ENCODE measurements at places on chromosomes 3 and 15. TPM values are rescaled to one million over a fixed set of nuclear protein-coding genes. Genes with fewer than 3 reads are reported as not detected.

SLC24A5 gene
- not detected for total RNA-seq

SKOR1 gene
- 0.76 TPM for total RNA-seq

CPLX3 gene
- not detected for total RNA-seq

FOXL2NB gene
- not detected for total RNA-seq

KIF15 gene
- 0.65 TPM for total RNA-seq

GYG1 gene
- total RNA-seq = 106 TPM

CP gene
- 13.7 TPM for total RNA-seq

ZNF80 gene
- total RNA-seq = not detected

LMLN gene
- total RNA-seq = 7.3 TPM

ZNF774 gene
- 4.0 TPM for total RNA-seq

ROPN1B gene
- total RNA-seq = not detected

CLEC3B gene
- 136 TPM for total RNA-seq

ULK4 gene
- 7.8 TPM for total RNA-seq

CFAP91 gene
- 6.2 TPM for total RNA-seq

TMCO5A gene
- not detected for total RNA-seq

NR1I2 gene
- not detected for total RNA-seq

CYP1A2 gene
- total RNA-seq = not detected

C3orf52 gene
- 9.9 TPM for total RNA-seq

LRRC2 gene
- total RNA-seq = 5.7 TPM

ASB14 gene
- total RNA-seq = not detected

ISLR2 gene
- total RNA-seq = 0.65 TPM

BMF gene
- 3.0 TPM for total RNA-seq

OXTR gene
- total RNA-seq = 3.4 TPM

CAMK2N2 gene
- total RNA-seq = not detected

RTP1 gene
- not detected for total RNA-seq

SEMA6D gene
- total RNA-seq = 7.5 TPM

ALPK3 gene
- total RNA-seq = 18.6 TPM

ZNF860 gene
- total RNA-seq = 1.0 TPM

IL12A gene
- 0.38 TPM for total RNA-seq

BCL2A1 gene
- 4.5 TPM for total RNA-seq

OR4M2 gene
- not detected for total RNA-seq

CHRNA7 gene
- 1.3 TPM for total RNA-seq

PPP1R14D gene
- total RNA-seq = not detected

RLBP1 gene
- total RNA-seq = not detected

CHSY1 gene
- total RNA-seq = 48.6 TPM

ZFYVE19 gene
- 8.6 TPM for total RNA-seq

C2CD4B gene
- 2.0 TPM for total RNA-seq

ARPP21 gene
- not detected for total RNA-seq

SLC7A14 gene
- total RNA-seq = not detected

CSPG4 gene
- 134 TPM for total RNA-seq

CYP8B1 gene
- 0.10 TPM for total RNA-seq
